ENCODE measurements at places on chromosomes 7 and 10.

DNA sequence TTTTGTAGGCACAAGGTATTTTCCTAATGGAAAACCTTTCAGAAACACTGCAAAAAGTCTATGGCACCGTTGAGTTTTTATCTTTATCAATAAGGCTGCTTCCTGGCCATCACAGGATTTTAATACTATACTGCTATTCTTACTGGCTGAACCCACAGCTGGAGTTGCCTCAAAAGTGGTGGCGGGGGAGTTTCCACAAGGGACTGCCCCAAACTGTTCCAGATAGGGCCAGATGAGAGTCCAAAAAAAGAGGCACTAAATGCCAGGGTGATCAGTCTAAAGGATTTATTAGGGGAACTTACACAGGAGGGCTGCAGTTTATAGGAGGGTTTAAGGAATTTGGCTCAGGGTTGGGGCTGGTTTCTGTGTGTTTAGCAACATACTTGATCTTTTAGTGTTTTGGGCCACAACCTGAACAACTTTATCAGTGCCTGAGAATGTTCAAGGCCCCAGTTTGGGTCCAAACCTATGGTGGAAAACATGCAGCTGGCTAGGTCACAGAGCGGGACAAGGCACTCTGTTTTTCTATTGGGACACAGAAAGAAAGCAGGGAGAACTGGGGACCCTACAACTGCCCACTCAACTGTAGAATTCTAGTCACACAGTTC is 41.4 kb downstream of the STAM start:
- DNase-seq, result no peak

GRCh38 chr7:131265227-131265626 is 62.4 kb upstream of the MKLN1 start:
- no peak for DNase-seq

DNA sequence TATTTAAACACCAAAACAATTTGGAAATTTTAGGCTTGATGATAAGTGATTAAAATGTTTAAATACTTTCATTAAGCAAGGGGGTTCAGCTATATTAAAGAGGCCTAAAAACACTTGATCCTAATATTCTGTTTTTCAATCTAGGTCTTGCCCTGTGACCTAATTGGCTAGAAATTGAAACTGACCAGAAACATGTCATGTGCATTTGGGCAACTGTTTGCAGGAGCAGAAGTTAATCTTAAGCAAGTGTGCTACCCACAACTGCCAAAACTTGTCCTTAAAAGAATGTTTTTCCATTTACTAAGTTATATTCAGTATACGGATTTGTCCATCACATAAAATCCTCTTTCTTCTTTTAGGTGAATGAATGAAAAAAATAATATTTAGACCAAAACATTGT is 167.3 kb downstream of the PPP1R3A start:
- DNase-seq, result no peak

DNA sequence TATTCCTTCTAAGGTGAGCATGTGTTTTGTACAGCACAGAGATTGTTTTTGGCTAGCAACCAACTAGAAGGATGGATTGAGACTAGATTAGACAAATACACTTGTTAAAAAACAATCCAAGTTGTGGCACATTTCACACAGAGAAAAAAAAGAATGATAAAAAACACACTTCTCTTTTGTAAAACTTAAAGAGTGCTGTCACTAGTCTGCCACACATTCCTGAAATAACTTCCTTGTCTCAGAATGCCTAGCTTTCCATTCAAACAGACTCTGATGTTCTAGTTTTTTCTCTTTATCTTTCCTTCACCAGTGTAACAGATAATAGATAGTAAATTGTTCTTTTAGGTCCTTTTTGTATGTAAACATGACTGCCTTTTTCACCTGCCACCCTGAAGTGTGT is 11.4 kb downstream of the DLD start:
- no peak for DNase-seq

DNA sequence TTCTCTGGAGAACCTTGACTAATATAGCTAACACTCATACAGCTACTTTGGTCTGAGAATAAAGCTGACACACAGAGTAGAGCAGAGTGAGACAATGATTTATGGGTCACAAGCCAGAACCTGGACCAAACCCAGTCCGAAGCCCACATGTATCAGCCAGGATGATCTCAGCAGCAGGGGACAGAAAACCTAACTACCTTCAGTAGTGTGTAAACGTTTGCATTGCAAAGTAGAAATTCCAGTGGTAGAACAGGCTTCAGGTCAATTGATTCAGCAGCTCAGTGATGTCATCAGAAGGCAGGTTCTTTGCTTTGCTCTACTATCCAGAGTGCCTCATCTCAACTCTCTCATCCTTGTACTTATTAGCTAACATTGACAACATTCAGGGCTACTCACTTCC is 62.5 kb upstream of the PALS2 start:
- no peak for DNase-seq

DNA sequence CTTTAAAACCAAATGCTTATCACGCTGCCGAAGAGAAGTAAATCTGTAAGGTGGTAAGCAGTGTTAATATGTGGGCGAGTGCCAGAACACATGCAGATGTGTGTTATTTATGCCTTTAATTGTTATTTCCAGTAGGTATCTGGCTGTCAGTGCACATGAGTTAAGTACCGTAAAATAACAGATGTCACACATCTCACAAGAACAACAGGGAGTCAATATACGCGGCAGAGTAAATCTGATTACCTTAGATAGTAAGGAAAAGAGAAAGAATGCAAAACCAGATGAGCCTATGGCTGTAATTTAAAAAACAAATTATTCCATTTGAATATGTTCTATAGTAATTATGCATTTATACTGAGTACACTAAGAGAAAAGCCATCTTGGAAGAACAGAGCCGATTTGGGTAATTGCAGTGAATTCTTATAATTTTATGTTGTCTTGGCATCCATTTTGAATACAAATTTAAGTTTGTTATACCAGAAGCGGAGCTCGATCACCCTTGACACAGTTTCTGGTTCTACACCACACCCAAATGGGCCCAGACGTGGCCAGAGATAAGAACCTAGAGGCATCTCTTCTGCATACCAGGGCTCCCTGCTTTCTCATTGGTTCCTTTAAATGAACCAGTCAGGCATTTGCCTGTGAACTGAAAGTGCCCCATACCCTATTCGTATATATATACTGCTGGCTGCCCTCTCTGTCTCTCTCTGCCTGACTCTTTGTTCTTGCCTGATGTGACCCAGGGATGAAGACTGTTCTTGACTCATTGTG is 34.8 kb downstream of the DNAJB9 start:
- DNase-seq, result no peak

Measured in NCI-H446 treated with DMSO at 0.1 percent for 48 hours (cell line).